Activated T-helper 17 cell treated with anti-CD3 and anti-CD28 coated beads, Interleukin-2, amount 50 U/mL, for 72 hours (primary cell): ENCODE measurements at places on chromosomes 12 and 14. TPM values are rescaled to one million over a fixed set of nuclear protein-coding genes. Genes with fewer than 3 reads are reported as not detected.

Gene OVCH1
- not detected for total RNA-seq

Gene SOX5
- 7.9 TPM for total RNA-seq

Gene HIP1R
- total RNA-seq, result 23.3 TPM

Gene KCNH3
- total RNA-seq, result 1.3 TPM

Gene RDH12
- total RNA-seq, result not detected
